A673 (cell line): ENCODE measurements at places on chromosomes 1 and 21.
A peak's percentile ranks its signal among the peaks of the same experiment; 100 is the strongest.

- DNase-seq: no peak
Measured at GRCh38 chr1:36149973-36150295, 648 bp upstream of the TRAPPC3 start.

GRCh38 chr21:38596264-38597042, 98.2 kb upstream of the ERG start:
- no peak for DNase-seq

GRCh38 chr1:12769976-12770505, 3.5 kb upstream of the PRAMEF12 start:
- DNase-seq: no peak

- DNase-seq: no peak
Measured at GRCh38 chr1:93566227-93566626, 115.4 kb downstream of the BCAR3 start.

DNA sequence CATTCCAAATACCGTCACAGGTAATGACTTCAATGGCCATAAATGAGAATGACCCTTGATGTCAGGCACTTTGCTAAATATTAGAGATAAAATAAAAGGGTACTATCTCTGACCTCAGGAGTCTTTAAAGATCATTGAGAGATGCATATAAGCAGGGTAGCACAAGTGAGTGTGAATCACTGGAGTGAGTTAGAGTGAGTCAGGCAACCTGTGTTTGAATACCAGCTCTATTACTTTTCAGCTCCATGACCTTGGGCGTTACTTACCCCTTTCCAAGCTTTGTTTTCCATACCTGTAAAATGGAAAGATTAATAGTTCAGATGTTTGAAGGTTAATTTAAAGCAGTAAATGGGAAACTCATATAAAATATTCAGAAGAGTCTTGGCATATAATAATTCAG, 1058.0 kb upstream of the ADGRL4 start:
- no peak for DNase-seq

- no peak for DNase-seq
Measured at GRCh38 chr1:3417082-3417739, 37.3 kb upstream of the ARHGEF16 start.

GRCh38 chr1:171683870-171684269, 31.4 kb upstream of the MYOC start:
- no peak for DNase-seq

DNA sequence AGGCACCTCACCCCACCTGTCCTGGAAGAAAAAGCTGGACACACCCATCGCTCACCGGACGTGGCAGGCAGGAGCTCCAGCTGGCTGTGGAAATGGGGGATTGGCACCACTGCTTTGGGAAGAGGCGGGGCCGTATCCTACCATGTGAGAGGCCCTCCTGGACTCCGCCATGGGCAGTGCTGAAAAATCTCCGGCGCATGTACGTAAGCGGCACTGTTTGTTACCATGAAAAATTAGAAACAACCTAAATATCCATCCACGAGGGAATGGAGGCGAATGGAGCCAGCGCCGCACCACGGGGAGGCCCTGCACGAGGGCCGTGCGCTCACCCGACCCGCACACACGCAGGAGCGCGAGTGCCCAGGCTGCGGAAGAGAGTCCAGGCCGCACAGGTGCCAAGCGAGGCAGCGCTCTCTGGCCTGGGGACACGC, 3.1 kb downstream of the KRTAP10-8 start:
- no peak for DNase-seq

GRCh38 chr1:219422811-219423598, 189.9 kb downstream of the ZC3H11B start:
- no peak for DNase-seq

DNA sequence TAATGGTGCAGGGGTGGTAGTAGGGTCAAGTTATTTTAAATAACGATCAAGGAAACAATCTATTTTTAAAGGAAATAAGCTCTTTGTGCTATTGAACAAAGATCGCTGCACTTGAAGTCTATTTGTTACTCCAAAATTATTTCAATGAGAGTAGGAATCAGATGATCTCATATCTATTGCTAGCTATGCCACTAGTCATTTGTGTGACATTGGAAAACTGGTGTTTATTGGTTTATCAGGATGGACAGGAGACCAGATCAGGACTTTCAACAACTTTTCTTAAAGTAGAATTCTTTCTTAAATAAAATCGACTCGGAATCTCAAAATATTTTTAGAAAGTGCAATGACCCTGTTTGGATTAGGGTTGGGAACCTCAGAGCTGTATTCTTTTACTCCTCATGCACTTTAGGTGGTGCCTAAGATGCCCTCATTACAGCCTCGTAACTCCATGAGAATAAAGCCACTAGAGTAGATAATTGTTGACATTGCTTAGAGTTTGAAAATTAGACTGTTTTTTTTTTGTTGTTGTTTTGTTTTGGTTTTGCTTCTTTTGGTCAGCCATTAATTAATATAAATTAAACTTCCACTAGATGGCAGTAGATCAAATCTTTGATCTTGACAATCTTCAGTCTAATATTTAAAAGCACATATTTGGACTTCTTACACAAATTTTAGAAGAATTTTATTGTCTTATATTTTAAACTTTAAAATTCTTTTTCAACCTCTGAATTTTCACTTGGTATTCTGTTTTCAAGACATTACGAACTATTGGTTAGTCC, 352.4 kb downstream of the USP25 start:
- DNase-seq: peak; percentile 33

GRCh38 chr21:40717028-40717427, 129.9 kb downstream of the DSCAM start:
- DNase-seq: no peak

DNA sequence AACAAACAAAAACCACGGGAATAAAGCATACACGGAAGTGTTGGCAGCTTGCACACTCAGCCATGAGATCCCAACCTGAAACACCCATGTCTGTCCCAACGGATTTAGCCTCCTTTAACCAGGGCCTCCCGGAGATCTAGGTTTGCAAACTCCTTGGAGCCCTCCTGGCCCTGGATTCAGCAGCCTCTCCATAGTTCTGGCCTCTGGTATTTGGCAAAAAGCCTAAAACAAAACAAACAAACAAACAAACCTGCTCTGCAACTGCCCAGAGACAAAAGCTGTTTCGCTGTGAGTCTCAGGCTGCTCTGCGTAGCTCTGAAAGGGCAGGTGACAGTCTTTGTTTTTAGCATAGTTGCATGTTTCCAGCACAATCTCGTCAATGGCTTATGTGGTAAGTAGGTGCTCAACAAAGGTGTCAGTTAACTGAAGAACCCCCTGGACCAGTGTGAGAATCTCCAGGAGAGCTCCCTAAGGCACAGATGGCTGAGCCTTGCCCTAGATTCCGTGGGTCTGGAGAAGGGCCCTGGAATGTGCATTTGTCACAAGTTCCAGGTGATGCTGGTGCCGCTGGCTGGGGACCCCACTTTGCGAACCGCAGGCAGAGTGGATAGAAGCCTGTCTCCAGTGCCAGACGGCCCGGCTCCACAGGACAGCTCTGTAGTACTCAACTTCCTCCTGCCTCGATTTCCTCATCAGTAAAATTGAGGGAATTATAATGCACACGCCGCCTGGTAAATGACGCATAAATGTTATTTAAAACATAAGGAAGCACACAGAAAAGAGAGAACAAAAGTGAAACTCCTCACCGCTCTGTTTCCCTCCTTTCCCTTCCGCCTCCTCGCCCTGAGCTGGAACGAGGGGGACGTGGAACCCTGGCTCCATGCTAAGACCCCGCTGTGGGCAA, 86.2 kb downstream of the RIPK4 start:
- no peak for DNase-seq

GRCh38 chr1:89974696-89975470, 20.0 kb upstream of the ZNF326 start:
- DNase-seq: no peak

DNA sequence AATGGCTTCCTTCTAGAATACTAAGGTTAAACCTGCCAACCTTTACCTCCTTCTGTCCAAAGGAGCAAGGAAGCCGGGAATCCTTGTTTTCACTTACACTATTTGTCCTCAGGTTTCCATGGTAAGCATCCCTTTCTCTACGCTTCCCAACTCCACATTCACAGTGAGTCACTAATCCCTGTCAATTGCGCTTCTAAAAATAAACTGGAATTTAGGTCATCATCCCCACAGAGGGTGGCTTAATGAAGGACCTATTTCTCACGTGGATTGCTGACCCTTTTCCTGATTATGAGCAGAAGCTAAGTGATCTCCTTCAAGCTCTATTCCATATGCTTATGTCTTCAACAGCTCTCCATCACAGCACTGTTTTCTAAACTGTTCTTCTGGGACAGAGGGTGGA, 39.9 kb upstream of the ABCA4 start:
- peak; percentile 32 for DNase-seq

- DNase-seq: no peak
Measured at GRCh38 chr1:200909071-200909470, 14.4 kb downstream of the INAVA start.

DNA sequence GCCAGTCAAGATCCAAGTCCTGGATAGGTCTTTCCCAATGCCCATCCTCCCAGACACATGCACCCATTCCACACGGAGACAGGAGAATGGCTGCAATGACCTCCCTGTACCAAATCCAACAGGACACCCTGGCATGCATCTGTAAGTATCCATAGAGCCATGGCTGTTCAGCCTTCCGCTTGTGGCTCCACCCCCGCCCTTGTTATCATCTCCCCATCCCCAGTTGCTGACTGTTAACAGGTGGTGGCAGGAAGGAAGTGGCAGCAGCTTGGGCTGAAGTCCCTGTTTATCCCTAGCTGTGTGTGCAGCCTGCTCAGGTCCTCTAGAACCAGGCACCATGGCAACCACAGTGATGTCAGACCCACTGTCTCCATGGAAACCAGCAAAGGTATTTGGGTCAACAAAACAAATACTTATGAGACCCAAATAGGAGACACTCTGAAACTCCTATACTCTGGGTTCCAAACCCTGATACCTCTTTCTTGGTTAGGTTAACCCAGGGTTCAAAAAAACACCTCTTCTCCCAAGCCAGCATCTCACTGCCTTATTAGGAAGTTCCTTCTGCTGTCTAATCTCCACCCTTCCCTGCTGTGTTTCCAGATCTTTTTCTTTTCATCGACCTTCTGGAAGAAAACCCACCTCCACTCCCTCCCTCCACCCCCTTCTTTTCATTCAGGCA, 721 bp downstream of the PBXIP1 start:
- no peak for DNase-seq

- no peak for DNase-seq
Measured at GRCh38 chr1:57204942-57205787, 218.7 kb downstream of the DAB1 start.

DNA sequence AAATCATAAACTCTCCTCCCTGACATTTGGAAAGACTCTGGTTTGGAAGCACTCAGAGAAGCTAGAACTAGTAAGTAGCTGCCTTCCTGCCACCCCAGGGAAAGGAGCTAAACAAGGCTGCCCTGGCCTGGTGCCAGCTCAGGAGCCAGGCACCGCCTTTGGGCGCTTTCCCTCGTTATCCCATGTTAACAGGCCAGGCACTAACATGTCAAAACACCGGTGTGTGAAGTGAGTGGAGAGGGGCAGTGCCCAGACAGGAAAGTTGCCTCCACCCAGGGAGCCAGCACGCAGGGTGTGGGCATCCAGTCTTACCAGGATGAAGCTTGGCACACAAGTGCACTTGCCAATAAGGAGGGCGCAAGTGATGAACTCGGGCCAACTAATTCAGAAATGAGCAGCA, 346.8 kb downstream of the RRAGC start:
- DNase-seq: peak; percentile 46

DNA sequence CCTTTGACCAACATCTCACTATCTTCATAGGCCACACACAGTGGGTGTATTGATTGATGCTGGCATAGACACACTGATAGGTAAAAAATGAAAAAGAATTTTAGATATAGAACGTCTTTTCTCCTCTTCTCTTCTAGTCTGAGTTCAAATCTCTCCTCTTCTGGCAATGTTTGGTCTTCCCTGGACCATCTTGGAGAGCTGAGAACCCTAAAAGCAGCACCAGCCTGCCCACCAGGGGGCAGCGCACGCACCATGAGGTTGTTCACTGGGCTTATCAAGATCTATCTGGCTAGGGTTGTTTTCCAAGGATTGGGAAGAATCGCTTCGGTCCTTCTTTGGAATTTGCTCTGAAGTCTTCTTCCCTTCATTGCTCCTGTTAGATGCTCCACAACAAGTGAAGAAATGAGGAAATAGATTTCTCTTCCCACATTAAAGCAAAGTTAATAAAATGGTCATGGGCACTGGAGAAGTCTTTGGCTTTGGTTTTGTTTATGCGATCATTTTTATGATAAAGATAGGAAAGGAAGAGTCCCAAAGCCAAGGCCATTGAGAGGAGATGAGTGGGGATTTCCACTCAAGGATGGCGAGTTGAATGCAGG, 104.0 kb upstream of the OLIG2 start:
- DNase-seq: peak; percentile 43

GRCh38 chr1:38497921-38498656, 361.5 kb downstream of the RRAGC start:
- DNase-seq: no peak

- DNase-seq: no peak
Measured at GRCh38 chr1:3270403-3271245, 183.8 kb upstream of the ARHGEF16 start.

- no peak for DNase-seq
Measured at GRCh38 chr1:226934483-226935237, 5.4 kb upstream of the COQ8A start.

DNA sequence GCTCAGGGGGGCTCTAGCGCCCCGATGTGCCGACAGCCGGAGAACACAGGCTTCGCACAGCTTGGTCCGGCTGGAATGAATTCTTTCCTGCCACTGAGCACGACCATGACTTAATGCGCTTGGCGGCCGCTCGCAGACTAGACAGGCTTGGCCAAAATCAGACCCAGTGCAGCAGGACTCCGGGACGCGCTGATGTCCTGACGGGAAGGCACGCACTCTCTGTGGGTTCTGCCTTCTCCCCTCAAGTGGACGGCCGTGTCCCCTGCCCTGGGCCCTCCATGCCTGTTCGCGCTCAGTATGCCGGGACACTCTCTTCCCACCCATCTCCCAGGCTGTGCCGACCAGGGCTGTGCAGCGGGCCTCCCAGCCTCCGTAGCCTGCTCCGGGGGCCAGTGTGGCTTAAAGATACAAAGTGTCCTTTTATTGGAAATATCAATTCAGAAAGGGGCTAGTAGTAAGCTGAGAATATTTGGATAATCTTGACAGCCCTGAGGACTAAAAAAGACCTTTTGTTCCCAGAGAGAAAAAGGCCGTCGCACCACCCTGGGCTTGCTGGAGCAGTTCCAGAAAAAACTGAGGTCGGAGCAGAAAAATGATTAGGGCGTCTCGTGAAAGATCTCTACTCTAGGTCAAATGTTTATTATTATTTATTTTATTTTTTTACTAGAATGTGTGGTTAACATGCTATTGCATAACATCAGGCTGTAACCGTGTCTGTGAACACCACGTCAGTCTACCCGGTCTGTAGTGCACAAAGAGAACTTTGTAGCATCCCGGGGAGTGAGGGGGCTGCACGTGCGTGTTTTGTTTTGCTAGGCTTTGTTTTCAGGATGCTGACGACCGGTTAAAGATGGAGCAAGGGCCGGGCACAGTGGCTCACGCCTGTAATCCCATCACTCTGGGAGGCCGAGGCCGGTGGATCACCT, 88.1 kb upstream of the ARHGEF16 start:
- DNase-seq: no peak

- DNase-seq: no peak
Measured at GRCh38 chr1:153403421-153404085, 12.7 kb upstream of the S100A8 start.
